ENCODE measurements at places on chromosomes 5 and 9. TPM values are rescaled to one million over a fixed set of nuclear protein-coding genes. Genes with fewer than 3 reads are reported as not detected.

The PCDHB16 gene
- total RNA-seq: 3.5 TPM

The NTNG2 gene
- 3.1 TPM for total RNA-seq

The EXD3 gene
- total RNA-seq: 20.4 TPM

The PCDHGB2 gene
- 4.1 TPM for total RNA-seq

GRCh38 chr5:72555871-72556270 lies 48.7 kb upstream of the ZNF366 start:
- no peak for DNase-seq

DNA sequence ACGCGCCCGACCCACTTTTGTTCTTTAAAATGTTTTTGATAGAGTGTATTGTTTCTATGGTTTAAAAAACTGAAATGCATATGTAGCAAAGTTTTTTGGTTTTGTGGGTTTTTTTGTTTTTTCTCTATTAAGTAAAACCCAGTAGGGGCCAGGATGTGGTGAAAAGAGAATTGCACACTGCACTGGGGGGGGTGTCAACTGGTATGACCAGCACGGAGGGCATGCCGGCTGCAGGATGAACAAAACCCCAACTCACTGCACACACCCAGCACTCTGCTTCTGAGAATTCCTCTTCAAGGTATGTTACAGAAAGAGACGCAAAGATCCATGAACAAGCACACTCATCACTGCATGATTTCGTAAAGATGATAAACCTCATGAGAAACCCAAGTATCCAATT lies 75.0 kb downstream of the STK10 start:
- no peak for DNase-seq

- DNase-seq: no peak
Measured at GRCh38 chr5:56513141-56513540, 280.0 kb upstream of the ANKRD55 start.

- no peak for DNase-seq
Measured at GRCh38 chr5:83340511-83340918, 131.0 kb upstream of the VCAN start.
